ENCODE measurements at places on chromosomes 1 and 21.

DNA sequence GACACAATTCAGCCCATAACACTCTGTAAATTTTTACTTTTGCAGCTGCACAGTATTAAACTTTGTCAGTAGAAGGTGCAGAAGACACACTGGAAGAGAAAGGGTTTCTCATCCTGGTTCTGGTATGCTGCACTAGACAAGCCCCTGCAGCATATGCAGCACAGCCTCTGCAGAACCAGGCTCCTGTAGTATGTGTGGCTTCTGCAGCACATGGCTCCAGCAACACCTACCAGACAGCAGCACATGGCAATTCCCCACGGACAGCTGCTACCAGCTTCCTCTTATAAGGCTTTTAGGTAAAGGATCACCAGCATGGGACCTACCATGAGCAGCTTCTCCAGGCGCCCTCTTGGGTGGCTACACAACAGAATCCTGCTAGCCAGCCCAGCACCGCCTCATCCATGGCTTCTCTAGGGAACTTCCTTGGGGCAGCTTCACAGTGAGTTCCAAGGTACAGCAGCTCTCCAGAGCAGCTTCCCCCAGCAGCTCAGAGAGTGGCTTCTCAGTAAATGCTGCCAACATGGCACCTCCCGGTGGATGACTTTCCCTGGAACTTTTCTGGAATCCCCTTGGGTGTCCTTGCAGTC is 534.4 kb upstream of the CXADR start:
- no peak for DNase-seq

- no peak for DNase-seq
Measured at GRCh38 chr1:29990304-29990703, 733.1 kb downstream of the MATN1 start.

GRCh38 chr1:26530895-26531598 is 1.5 kb downstream of the RPS6KA1 start:
- no peak for DNase-seq

GRCh38 chr1:222616525-222616924 is 1.4 kb upstream of the MIA3 start:
- no peak for DNase-seq

- DNase-seq: no peak
Measured at GRCh38 chr1:65195495-65196417, 47.8 kb downstream of the AK4 start.

- DNase-seq: no peak
Measured at GRCh38 chr1:177665935-177666334, 303.9 kb downstream of the SEC16B start.

GRCh38 chr1:12113433-12114339 is 50.6 kb downstream of the TNFRSF8 start:
- no peak for DNase-seq

DNA sequence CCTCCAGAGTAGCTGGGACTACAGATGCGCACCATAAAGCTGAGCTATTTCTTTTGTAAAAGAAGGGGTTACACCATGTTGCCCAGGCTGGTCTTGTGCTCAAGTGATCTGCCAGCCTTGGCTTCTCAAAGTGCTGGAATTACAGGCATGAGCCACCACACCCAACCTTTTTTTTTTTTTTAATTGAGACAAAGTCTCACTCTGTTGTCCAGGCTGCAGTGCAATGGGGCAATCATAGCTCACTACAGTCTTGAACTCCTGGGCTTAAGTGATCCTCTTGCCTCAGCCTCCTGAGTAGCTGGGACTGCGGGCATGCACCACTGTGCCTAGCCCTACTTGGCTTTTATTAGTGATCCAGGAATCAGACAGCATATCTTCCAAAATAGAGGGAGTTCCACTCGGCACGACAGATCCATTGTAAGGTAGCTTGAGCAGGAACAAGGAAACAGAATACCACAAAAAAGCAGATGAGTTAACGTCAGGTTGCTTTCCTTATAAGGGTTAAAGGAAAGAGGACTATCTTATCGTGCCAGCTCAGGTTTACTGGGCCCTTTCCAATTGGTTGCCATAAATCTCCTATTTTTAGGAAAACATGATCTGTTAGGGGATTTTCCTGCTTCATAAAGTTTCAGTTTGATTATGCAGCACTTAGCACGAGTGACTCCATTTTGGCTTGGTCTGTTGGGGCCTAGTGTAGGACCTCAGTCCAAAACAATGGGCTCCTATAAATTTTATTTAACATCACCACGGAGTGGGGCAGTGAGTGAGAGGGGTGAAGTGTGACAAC is 45.2 kb downstream of the NENF start:
- no peak for DNase-seq

DNA sequence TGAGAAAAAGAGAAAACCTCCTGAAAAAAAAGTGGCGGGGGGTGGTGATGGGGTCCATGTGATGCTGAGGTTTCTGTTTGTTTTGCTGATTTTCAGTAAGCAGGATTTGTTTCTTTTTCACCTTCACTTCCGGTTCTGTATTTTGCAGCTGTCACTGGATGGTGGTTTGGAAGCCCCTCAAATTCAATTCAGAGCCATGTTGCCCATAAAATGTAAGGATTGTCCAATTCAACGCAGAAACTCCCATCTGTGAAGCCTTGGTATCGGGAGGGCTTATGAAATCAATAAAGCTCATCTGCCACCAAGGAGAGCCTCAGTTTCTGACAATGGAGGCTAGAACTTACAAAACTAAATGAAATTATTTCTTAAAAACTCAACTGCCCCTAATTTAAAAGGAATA is 12.1 kb downstream of the CAPN8 start:
- DNase-seq: no peak

Measured in T-cell (primary cell).